Fibroblast of pulmonary artery (primary cell): ENCODE measurements at places on chromosomes 12 and 14.
A peak's percentile ranks its signal among the peaks of the same experiment; 100 is the strongest.

DNA sequence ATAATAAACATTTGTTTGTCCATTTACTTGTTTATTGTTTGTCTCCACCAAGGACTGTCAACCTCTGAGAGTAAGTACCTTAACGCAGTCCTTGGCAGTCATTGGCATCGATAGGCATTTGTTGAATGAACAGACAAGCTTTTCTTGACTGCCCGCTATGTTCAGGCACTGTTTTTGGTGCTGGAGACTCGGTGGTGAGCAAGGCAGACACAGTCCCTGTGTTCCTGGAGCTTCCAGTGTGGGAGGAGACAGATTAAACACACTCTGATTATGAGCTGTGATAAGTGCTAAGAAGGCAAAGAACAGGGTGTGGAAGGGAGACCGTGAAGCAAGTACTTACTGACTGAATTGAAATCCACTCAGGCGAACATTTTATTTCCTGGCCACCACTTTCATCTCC is 1.2 kb downstream of the ATP6V0A2 start:
- peak; percentile 16 for DNase-seq

- no peak for DNase-seq
These were observed 68.7 kb downstream of the DICER1 start for GRCh38 chr14:95088665-95089064.

- peak; percentile 75 for DNase-seq
These were observed 214.5 kb downstream of the PAH start for GRCh38 chr12:102702447-102703114.

- DNase-seq, result no peak
These were observed 1569.0 kb upstream of the FLRT2 start for GRCh38 chr14:83960832-83961512.

- no peak for DNase-seq
These were observed 14.5 kb upstream of the TNFRSF1A start for GRCh38 chr12:6356374-6356820.

GRCh38 chr12:121114019-121114639 is 18.5 kb upstream of the P2RX7 start:
- no peak for DNase-seq

- peak; percentile 91 for DNase-seq
These were observed 1.6 kb upstream of the CEBPE start for GRCh38 chr14:23120541-23121251.

- DNase-seq, result peak; percentile 59
These were observed 88.2 kb downstream of the TMX1 start for GRCh38 chr14:51328064-51328771.

- no peak for DNase-seq
These were observed 25.0 kb downstream of the LARP4 start for GRCh38 chr12:50425589-50426258.

- DNase-seq, result peak; percentile 53
These were observed 39.9 kb downstream of the DNAI7 start for GRCh38 chr12:25155022-25155576.

GRCh38 chr14:50051106-50051505 is 65.3 kb downstream of the VCPKMT start:
- DNase-seq, result no peak

DNA sequence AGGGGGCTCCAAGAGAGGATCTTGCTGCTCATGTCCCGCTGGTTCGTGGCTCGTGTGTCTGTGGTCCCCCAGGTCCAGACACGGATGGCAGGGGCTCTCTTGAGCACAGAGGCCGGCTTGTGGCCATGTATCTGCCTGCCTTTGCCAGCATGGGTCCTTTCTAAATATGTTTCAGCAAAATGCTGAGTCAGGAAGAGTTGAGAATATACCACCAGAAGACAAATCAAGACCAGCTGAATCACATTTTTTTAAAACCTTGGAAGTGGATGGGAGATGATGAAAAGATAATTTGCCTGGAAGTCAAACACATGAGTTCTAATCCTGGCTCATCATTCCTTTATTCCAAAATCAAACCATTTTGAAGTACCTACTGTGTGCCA is 58.0 kb downstream of the NUAK1 start:
- no peak for DNase-seq
